ENCODE measurements at places on chromosomes 3 and 15. TPM values are rescaled to one million over a fixed set of nuclear protein-coding genes. Genes with fewer than 3 reads are reported as not detected.

- no peak for DNase-seq
- H3K27me3 ChIP-seq: no peaks in the 10 kb centered on the region
- H3K36me3 ChIP-seq: no peaks in the 10 kb centered on the region
Observed at GRCh38 chr3:30984855-30985749, 90.6 kb upstream of the GADL1 start.

DNA sequence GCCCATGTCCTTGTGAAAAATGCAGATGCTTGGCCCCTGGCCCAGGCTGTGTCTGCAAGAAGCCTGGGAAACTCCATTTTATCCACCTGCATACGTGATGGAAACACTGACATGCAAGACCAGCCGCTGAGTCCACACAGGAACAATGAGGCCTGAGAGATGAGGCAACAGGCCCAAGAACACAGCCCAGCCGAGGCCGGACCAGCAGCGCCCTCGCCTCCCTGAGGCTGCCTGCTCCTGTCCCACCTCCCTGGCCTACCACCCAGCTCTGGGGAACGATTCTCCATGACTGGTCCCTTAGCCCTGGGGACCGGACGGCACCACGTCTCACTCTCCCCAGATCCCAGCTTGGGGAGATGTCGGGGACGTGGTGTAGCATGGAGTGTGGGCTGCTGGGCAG is 47.5 kb downstream of the HMCES start:
- no peaks in the 10 kb centered on the region for H3K27me3 ChIP-seq
- no peak for DNase-seq
- peaks cover 10% of the 10 kb centered on the region for H3K36me3 ChIP-seq
- H3K4me3 ChIP-seq: no peak overlapping the region

- peak overlapping the region; percentile 90 for H3K4me3 ChIP-seq
- H3K27me3 ChIP-seq: no peaks in the 10 kb centered on the region
- H3K36me3 ChIP-seq: no peaks in the 10 kb centered on the region
- no peak for DNase-seq
- peak overlapping the region; percentile 97 for H3K27ac ChIP-seq
Observed at GRCh38 chr3:196740481-196741248, 1.0 kb downstream of the PAK2 start.

Gene PRR20G
- not detected for total RNA-seq

Gene AHSG
- total RNA-seq: not detected

Gene PLS1
- total RNA-seq: 1.8 TPM

Gene MUC20
- total RNA-seq: 11.0 TPM

Gene CPN2
- total RNA-seq: not detected

DNA sequence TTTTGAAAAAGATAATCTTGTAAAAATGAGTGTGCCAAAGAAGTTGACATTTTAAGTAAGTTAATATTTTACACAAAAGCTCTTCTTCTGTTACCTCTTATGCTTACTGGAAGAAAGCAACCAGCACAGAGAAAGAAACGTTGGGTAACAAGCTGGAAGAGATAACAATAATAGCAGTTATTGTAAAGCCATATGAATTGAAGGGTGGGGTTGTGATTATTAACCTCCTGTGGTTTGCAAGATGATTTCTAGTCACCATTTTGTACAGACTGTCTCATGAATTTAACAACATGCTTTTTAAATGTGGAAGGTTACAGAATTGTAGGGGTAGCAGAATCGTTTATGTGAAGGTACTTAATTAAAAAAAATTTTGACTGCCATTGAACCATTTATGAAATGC is 9.2 kb downstream of the RAP2B start:
- H3K36me3 ChIP-seq: no peaks in the 10 kb centered on the region
- no peaks in the 10 kb centered on the region for H3K27me3 ChIP-seq
- no peaks in the 10 kb centered on the region for H3K4me1 ChIP-seq
- DNase-seq: no peak

GRCh38 chr3:4166540-4166939 is 136.6 kb upstream of the SETMAR start:
- no peaks in the 10 kb centered on the region for H3K36me3 ChIP-seq
- no peaks in the 10 kb centered on the region for H3K27me3 ChIP-seq
- no peak for DNase-seq
- no peaks in the 10 kb centered on the region for H3K4me1 ChIP-seq
- no peak overlapping the region for H3K4me3 ChIP-seq

DNA sequence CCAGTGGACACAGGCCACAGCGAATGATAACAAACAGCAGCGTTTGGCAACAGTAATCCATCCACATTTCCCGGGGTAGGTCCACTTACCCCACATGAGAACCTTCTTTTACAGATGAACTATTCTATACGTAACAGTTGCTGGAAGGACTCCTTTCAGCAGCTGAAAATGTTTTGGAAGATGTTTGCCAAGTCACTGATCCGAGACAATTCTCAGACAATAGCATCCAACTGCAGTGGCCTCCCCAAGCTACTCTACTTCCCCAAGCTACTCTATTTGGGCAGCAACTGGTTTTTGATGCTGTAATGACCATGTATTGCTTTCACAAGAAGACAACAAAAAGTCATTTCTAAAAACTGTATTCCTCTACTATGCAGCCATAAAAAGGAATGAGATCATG is 87.5 kb downstream of the ADAMTS17 start:
- H3K27me3 ChIP-seq: no peaks in the 10 kb centered on the region
- H3K36me3 ChIP-seq: no peaks in the 10 kb centered on the region
- no peak overlapping the region for H3K4me3 ChIP-seq

GRCh38 chr3:63980830-63981498 is 42.3 kb downstream of the PSMD6 start:
- no peaks in the 10 kb centered on the region for H3K27me3 ChIP-seq
- H3K4me1 ChIP-seq: peaks cover 10% of the 10 kb centered on the region
- H3K27ac ChIP-seq: peak overlapping the region; percentile 46
- no peak overlapping the region for H3K4me3 ChIP-seq

DNA sequence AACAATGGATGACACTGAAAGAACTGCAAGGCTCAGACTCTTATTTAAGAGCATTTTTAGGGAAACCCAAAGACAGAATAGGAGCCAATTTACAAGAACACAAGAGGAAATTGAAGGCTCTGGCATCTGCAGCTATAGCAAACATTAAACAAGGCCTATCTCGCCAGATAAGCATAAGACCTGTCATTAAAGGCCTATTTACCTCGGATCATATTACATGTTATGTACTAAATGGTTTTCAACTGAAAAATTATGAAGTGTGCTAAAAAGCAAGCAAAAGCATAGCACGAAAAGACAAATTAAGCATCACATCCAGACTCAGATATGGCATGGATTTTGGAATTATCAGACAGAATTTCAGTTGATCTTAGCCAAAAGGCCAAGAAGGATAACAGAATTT is 617.1 kb downstream of the SQOR start:
- H3K27ac ChIP-seq: no peak overlapping the region
- no peaks in the 10 kb centered on the region for H3K4me1 ChIP-seq
- H3K36me3 ChIP-seq: no peaks in the 10 kb centered on the region
- H3K4me3 ChIP-seq: no peak overlapping the region

Gene BFSP2
- total RNA-seq: not detected

- H3K4me1 ChIP-seq: no peaks in the 10 kb centered on the region
- H3K4me3 ChIP-seq: no peak overlapping the region
- no peaks in the 10 kb centered on the region for H3K27me3 ChIP-seq
Observed at GRCh38 chr3:59542276-59542675, 492.5 kb upstream of the CFAP20DC start.

DNA sequence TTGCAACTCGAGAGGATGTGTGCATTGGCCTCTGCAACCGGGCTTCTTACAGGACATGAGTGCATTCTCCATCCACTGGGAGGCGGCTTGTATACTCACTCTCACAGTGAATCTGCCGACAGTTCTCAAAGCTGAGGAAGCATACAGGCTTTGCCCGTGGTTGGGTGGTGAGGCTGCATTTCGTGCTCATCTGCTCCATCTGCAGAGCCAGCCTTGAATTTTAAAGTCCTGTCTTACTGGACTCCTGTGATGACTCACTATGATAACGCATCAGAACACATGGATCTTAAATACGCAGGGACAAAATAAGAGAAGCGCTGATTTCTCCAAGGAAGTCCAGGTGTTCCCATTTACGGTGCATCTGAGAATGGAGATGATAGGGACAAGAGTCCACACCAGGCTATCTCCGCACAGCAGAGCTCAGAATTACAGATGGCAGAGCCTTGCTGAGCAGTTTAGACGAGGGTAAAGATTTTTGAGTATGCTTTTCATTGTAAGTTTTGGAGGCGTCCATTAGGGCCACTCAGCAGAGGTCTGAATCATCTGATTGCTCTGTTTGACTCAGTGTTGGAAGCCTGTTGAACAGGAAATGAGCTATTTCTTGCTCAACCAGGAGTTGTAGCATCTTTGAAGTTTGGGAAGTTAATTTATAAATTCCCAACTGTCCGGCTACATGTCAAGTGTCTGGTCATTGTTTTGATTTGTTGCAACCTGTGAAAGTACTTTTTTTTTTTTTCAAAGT is 87.1 kb downstream of the GABRG3 start:
- H3K36me3 ChIP-seq: no peaks in the 10 kb centered on the region
- H3K27ac ChIP-seq: no peak overlapping the region
- no peaks in the 10 kb centered on the region for H3K27me3 ChIP-seq
- no peaks in the 10 kb centered on the region for H3K4me1 ChIP-seq
- no peak for DNase-seq

Gene CADPS
- 4.1 TPM for total RNA-seq

- no peak overlapping the region for H3K4me3 ChIP-seq
- no peaks in the 10 kb centered on the region for H3K27me3 ChIP-seq
- no peaks in the 10 kb centered on the region for H3K36me3 ChIP-seq
Observed at GRCh38 chr15:83764201-83764838, 110.4 kb downstream of the ADAMTSL3 start.

DNA sequence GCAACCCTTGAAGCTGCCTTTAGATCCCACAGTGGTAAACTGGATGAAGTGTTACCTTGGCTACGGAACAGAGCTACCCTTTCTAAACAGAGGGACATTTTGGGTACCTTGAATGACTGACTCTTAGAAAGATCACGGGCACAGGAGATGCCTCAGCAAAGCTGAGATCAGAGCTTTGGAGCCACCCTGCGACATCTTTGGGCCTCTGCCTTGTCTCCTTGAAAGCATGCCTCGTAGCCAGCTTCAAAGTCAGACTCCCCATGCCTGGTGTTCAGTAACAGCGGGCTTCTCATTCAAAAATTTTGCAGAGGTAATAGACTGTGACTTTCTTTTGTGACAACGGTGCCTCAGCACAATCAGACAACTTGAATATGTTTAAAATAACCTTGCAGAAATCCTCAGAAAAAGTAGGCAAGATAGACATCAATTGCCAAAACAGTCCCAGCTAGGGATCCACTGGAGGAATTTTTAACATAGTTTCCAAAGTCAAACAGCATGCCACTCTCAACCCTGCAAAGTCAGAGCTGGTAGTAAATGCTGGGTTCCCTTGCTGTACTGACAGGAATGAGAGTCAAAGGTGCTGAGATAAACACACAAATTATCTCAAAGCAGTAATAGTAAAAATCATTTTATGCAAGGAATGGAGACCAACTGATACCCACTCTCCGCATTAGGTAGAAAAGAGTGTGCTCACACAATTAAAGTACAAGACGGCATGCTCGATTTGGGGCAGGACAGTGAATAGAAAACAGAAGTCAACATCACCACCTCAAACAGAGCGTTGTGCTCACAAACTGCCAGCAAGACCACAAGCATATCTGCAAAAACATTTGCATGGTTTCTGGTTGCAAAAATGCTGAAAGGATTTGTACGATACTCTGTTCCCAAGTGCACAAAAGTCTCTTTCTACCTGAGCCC is 82.1 kb downstream of the MYO1E start:
- no peaks in the 10 kb centered on the region for H3K36me3 ChIP-seq
- H3K4me3 ChIP-seq: no peak overlapping the region
- no peaks in the 10 kb centered on the region for H3K27me3 ChIP-seq
- DNase-seq: no peak

- H3K27ac ChIP-seq: peak overlapping the region; percentile 79
- peak overlapping the region; percentile 67 for H3K4me3 ChIP-seq
- DNase-seq: peak; percentile 69
- no peaks in the 10 kb centered on the region for H3K36me3 ChIP-seq
- no peaks in the 10 kb centered on the region for H3K27me3 ChIP-seq
Observed at GRCh38 chr3:61250784-61251173, 473 bp downstream of the FHIT start.

- H3K27ac ChIP-seq: no peak overlapping the region
- H3K36me3 ChIP-seq: no peaks in the 10 kb centered on the region
- H3K4me3 ChIP-seq: no peak overlapping the region
- no peaks in the 10 kb centered on the region for H3K4me1 ChIP-seq
Observed at GRCh38 chr3:31008994-31009393, 114.5 kb upstream of the GADL1 start.
